ENCODE measurements at places on chromosomes 2 and 18. TPM values are rescaled to one million over a fixed set of nuclear protein-coding genes. Genes with fewer than 3 reads are reported as not detected.

DNA sequence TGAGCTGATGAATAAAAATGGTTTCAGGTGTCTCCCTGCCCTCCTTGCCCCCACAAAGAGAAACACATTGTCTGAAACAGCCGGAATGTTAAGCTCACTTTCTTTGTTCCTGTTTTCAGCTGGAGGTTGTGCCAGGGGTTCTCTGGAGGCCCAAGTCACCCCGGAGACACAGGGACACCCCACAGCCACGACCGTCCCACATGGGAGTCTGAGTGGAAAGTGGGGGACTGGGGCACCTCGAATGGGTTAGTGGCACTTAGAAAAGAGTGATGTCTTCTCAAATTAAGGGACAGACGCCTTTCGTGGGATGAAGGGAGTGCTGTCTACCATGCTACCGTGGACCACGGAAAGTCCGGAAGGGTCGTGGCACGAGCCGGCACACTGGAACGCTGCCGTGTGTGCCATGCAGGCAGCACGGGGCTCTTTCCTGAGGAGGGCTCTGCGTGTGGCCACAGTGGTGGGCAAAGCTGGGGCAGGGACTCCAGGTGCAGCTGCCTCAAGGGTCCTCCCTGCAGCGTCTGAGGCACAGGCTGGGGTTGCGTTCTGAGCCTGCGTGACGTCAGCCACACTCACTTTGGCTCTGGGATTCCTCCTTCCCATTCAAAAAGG is 39.4 kb upstream of the CTDP1 start:
- peak; percentile 40 for DNase-seq

GRCh38 chr2:17894556-17894955 is 16.1 kb downstream of the KCNS3 start:
- no peak for DNase-seq

GRCh38 chr2:74089816-74090745 is 57.6 kb downstream of the BOLA3 start:
- DNase-seq: no peak

GRCh38 chr2:126786765-126787164 is 111.9 kb upstream of the TEX51 start:
- DNase-seq: peak; percentile 18

DNA sequence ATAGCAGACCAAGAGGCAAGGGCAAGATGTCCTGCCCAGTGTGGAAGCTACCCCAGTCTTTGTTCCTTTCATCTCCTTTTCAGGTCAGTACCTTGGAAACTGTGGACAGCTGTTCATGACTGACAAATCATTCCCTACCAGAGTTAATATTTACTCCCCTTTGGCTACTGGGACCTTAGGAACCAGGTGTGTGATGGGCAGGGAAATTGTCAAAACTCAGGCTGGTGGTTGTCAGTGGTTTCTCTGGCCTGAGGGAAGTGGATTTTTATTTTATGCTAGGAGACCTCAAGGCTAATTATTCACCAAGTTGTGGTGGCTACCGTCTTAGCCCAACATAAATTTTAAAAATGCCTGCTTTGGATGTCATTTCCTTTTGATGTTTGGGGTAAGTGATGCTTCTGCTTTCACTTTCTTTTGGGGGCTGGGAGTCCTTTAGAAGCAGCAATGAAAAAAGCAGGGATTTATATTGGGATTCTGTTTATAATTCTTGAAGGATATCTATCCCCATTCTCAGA is 119.3 kb downstream of the SETBP1 start:
- DNase-seq: no peak

DNA sequence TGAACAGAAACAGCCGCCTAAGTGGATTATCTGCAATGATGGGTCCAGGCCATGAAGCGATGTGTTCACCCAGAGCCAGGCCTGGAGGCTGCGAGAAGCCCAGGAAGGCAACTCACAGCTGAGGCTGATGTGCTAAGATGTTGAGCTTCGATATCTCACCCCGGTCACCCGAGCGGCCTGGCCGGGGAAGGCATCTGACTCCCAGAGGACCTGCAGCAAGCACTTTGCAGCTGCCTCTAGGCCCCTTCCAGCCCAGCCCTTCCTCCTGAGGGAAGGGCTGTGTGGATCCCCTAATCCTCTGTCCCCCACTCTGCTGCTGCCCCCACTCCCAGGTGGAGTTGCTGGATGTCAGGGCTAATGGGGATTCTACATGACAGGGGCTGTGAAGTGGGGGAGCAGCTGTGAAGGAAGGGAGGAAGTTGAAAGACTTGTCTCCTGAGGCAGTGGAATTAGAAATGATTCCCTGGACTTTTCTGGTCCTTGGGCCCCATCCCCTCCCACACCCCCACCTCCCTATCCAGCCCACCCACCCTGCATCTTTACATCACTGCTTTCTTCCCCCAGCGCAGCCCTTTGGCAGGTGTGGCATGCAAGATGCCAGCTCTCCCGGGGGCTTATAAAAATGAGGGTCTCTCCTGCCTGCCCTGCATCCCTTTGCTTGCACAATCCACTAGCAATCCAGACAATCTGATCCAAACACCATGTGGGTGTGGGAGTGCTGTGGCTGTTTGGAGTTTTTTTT is 4.3 kb downstream of the ATP6V1B1 start:
- peak; percentile 30 for DNase-seq

DNA sequence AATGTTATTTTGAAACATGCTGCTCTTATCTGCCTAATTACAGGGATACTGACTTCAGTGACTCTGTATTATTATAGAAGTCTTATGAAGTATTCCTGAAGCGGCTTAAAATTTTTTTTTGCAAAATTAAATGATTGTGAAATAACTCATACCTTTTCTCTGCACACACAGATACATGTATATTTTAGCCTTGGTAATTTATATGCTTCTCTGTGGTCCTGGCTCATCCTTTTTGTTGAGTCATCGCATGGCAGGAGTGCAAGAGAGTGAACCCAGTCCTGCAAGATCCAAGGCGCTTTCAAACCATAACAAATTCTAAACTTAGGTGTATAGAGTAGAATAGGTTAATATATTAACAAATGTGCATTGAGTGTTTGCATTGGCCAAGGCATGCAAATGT is 8.6 kb downstream of the CCNT2 start:
- no peak for DNase-seq

DNA sequence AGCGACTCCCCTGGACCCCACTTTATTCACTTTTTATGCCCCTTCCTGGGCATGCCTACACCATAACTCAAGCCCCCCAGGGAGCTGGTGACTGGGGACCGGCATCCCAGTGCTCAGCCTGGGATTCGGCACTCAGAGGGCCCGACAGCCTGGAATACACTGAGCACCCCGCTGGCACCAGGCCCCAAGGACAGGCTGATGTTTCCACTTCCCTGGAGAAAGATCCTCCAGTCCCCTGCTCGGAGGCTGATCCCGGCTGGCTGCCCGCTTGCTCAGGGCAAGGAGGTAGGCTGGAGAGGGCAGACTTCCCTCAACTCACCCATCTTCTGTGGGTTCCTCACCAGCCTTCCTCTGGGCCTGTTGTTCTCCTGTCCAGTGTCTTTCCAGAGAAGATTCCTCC is 36.6 kb downstream of the ODC1 start:
- no peak for DNase-seq

DNA sequence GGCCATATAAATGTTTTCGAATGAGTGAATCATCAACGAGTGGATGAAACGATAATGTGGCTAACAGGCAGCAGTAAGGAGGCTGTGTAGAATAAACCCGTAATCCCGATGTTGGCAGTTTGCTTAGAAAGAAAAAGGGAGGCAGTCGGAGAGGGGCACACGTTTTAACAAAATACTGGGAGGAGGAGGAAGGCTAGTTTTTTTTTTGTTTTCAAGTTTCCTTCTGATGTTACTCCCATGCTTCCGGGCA is 476 bp upstream of the MSH2 start:
- DNase-seq: no peak

DNA sequence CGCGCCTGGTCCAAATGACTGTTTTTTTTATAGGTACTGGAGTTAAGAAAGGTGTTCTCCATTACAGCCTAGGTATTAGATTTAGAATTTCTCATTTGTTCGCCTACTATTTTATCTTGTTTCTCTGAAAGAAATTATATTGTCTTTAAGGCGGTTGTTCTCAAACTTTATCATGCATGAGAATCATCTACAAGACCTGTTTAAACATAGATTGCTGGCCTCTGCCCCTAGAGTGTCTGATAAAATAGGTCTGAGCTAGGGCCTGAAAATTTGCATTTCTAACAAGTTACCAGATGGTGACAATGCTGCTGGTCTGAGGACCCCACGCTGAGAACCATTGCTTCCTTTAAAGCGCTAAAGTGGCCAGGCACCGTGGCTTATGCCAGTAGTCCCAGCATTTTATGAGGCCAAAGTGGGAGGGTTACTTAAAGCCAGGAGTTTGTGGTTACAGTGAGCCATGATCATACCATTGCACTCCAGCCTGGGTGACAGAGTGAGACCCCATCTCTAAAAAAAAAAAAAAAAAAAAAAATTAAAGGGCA is 34.0 kb upstream of the RNF138 start:
- DNase-seq: no peak

- DNase-seq: no peak
These were observed 35.0 kb downstream of the ITGA6 start for GRCh38 chr2:172462373-172462848.

DNA sequence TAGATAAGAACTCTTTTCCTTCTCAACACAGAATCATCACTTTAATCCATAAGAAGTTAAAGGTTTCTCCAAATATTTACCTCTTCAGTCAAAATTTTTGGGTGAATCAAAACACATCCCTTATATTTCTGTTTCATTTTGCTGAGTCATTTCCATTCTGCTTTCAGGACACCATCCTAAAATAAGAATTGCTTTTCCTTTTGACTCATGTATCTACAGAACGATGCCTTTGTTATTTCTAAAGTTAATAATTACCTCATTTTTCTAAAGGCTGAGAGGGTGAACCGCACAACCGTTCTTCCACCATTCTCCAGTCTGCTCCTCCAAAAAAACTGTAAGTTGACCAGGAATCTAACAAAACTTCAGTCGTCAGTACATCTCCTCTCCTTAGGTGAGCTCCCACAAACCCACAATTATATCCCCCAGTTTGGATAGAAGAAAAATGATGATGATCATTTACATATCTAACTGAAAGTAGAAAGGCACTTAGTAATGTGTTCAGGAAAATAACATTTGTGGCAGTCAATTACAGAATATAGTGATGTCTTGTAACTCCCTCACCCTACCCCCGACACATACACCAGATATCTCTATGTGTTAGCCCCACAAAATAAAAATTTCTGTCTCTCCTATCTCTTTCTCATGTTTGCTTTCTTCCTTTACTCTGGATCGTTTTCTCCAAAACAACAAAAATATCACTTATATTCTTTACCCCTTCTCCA is 162.5 kb downstream of the RAD51AP2 start:
- DNase-seq: no peak

- peak; percentile 57 for DNase-seq
These were observed 307.4 kb downstream of the NDUFA10 start for GRCh38 chr2:239717706-239718105.

DNA sequence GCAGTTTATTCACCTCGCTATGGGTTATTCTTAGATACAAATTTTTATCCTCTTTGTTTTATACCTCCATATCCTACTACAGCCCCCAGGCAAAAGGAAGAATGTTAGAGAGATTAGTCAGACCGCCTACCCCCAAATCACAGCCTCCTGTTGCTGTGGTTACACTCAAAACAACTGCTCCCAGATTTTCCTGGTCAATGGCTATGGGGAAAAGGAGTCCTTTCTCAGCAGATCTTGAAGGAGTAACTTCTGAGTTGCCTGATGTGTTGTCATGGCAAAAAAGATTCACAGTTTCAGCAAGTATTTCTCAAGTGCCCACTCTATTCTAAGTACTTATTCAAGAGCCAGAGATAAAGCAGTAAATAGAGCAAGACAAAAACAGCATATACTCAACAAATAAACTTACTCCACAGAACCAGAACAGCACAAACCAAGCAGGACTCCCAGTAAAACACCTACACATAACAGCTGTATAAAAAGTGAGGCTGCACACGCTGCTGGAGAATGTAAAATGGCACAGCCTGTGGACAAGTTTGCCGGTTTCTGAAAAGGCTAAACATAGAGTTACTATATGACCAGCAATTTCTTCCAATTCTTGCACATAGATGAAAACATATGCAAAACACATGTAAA is 104.8 kb downstream of the NOL10 start:
- no peak for DNase-seq

DNA sequence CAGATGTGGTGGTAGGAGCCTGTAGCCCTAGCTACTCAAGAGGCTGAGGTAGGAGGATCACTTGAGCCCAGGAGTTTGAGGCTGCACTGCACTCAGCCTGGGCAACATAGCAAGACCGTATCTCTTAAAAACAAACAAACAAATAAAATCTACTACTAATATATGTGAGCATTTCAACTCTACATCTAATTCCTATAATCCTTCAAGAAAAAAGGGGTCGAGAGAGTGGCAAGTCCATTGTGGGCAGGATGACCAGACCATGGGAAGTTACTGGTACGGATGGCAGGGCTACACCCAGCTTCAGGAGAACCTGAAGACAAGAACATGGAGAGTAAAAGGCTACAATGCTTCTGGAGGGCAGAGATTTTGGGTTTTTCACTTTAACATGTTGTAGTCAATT is 24.0 kb downstream of the BUB1 start:
- DNase-seq: no peak

- no peak for DNase-seq
These were observed 51.4 kb upstream of the TRIB2 start for GRCh38 chr2:12665334-12665733.

DNA sequence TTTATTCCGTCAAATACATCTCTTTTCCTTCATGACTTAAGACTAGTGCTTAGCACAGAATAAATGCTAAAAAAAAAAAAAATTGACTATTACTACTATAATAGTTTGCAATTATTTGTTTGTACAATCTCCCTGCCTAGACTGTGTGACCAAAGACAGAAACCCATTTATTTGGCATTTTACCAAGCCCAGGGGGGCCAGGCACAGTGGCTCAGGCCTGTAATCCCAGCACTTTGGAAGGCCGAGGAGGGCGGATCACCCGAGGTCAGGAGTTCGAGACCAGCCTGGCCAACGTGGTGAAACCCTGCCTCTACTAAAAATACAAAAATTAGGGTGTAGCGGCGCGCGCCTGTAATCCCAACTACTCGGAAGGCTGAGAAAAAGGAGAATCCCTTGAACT is 1.4 kb downstream of the ASB3 start:
- no peak for DNase-seq

DNA sequence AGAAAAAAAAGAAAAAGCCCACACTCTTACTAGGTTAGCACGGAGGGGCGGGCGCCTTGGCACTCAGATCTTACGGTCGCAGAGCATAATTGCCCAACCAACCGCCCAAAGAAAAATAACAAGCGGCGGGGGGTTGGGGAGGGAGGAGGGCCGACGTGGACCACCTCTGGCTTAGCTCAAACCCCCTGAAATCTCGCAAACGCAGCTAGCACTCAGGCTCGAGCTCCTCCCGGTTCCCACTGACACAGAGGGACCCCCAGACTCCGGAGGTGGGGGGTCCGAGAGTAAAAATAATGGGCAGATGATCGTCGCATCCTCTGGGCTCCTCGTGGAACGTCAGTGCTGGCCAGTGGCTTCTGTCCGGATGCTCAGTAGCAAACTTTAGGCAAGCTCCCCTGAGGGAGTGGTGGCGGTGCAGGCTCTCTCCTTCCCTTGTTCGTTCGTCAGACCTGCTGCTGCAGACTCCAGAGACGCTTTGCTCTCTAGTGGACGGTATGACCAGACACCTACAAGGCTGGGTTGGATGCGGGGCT is 12.0 kb downstream of the CATIP start:
- peak; percentile 88 for DNase-seq

Gene CRIM1
- 70.9 TPM for total RNA-seq

Gene ANO7
- total RNA-seq: not detected

Gene LHCGR
- total RNA-seq: not detected

Gene POMC
- total RNA-seq: 21.0 TPM

Gene RAD51AP2
- not detected for total RNA-seq

Gene CCDC195
- not detected for total RNA-seq

Gene SELENOI
- 6.6 TPM for total RNA-seq

Gene HOXD9
- 14.6 TPM for total RNA-seq

Gene KCNJ3
- total RNA-seq: 0.28 TPM

Gene MREG
- 1.5 TPM for total RNA-seq

Gene RNPEPL1
- total RNA-seq: 23.1 TPM

Gene TOGARAM2
- total RNA-seq: 0.28 TPM

Gene IL36G
- total RNA-seq: not detected

Data from sigmoid colon (tissue), 7 donors.